ENCODE measurements at places on chromosomes 1 and 21. TPM values are rescaled to one million over a fixed set of nuclear protein-coding genes. Genes with fewer than 3 reads are reported as not detected.

Gene MFAP2
- total RNA-seq, result 2.5 TPM

Gene ORC1
- total RNA-seq, result 9.7 TPM

Gene TOE1
- 18.6 TPM for total RNA-seq

Gene PLPP3
- total RNA-seq, result 46.4 TPM

Gene TBX15
- not detected for total RNA-seq

Gene FHAD1
- not detected for total RNA-seq

Gene CLCA4
- not detected for total RNA-seq

Gene KIF2C
- total RNA-seq, result 45.0 TPM

Gene ALPL
- 0.56 TPM for total RNA-seq

Gene SAMD11
- total RNA-seq, result 5.9 TPM

Gene OR2T33
- total RNA-seq, result not detected

Gene OR4F16
- total RNA-seq, result not detected

Gene E2F2
- total RNA-seq, result 0.36 TPM

Gene LRRC53
- not detected for total RNA-seq
